Fibroblast of pulmonary artery (primary cell): ENCODE measurements at places on chromosomes 7 and 10.
A peak's percentile ranks its signal among the peaks of the same experiment; 100 is the strongest.

DNA sequence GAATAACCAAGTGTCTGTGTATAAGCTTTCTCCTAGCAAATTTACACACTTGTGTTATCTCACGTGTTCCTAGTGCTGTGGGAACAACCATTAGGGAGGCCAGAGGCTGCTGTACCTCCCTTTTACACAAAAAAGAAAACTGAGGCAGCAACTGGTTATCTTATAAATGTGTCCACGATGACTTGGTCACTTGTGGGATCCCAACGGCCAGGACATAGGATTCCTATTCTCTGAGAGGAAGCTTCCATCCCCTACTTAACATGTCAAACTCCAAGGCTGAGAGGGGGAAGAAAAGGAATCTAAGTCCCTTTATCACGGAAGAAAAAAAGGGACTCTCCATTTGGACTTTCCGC, 484 bp downstream of the ZNF438 start:
- DNase-seq = no peak

GRCh38 chr10:115860182-115861107, 412.6 kb downstream of the GFRA1 start:
- no peak for DNase-seq

GRCh38 chr7:77935652-77936348, 137.2 kb downstream of the PHTF2 start:
- DNase-seq = peak; percentile 25

DNA sequence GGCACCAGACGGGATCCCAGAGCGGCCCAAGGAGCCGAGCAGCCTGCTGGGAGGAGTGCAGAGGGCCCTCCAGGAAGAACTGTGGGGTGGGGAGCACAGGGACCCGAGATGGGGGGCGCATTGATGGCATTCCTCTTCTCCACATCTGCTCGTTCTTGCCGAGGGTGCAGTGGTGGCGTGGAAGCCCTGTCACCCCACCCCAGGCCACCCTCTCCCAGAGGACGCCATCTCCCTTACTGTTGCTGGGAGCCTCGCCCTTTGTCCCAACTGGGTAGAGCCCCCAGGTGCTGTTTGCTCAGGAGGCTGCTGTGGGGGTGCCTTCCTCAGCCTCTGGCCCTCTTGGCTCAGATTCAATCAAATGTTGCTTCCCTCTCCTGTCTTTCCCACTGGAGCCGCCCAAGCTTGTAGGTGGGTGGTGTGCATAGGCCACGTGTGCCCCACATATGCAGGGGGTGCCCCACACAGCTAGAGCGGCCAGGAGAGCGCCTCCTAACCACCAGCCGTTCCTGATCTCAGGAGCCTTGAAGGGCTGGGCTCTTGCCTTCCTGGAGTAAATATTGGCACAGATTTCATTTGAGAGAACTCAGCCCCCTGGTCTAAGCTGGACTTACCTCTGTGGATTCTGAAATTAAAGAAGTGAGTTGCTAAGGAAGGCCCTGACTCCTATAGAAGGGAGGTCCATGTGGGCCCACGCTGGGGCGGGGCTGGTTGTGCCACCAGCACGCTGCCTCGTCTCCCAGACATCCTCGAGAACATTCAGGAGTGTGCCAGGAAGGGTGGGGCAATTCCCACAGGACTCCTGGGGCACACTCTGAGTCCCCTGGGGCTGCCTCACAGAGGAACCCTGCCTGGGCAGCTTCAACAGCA, 39.2 kb downstream of the ZNF467 start:
- DNase-seq = no peak

DNA sequence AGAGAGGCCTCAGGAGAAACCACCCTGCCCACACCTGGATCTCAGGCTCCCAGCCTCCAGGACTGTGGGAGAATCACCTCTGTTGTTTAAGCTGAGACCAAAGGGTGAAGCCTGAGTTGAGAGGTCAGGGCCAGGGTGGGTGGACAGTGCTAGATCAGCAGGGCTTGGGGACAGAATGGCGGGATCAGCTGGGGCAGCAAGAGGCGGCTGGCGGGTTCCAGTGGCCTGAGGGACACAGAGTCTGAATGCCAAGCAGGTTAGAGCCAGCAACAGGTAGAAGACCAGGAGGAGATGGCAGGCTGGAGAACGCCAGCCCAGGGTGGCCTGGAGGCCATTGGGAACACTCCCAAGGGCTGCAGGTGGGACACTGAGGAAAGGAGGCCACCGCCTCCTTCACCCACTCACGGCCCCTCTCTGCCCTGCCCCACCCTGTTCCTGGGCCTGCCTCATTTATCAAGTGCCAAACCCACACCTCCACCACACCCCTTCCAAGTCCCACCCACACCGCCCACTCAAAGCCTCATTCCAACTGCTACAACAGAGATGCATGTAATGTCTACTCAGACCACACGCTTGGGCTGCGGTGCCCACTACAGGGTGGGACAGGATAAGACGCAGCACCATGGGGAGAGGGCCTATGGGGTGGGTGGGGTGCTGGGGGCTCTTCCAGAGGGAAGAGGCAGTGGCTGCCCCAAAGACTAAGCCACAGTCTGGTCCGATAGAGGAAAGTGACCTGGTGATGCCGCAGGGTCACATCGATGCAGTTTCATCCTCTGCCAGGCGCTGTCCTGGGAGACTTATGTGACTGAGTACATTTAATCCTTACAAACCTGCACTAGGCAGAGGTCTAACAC, 173.9 kb downstream of the TNS3 start:
- no peak for DNase-seq

DNA sequence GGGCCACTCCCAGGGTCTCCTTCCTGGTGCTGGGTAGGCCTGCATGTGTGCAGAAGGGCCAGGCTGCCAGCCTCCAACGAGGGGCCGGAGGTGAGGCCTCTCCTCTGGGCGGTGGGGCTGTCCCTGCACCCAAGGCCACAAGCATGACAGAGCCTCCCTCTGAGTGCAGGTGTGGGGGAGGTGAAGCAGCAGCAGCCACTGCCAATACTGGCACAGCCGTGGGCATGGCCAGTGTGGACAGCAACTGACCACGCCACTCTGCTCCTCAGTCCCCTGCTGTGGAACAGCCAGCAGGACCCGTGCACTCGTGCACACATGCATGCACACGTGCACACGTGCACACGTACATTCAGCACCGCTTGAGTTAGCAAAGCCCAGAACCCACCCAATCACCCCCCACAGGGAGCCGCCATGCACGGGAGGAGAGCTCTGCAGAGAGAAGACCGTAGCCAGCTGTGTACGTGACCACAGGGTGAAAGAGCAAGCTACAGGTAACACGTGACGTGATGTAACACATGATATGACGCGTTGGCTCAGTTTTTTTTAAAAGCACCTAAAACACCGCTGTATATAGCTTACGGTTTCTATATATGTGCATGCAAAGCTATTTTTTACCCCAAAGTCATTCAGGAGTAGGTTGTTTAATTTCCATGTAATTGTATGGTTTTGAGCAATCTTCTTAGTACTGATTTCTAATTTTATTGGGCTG, 23.1 kb downstream of the PAPOLB start:
- DNase-seq = no peak

- no peak for DNase-seq
Observed at GRCh38 chr10:89494068-89494467, 41.3 kb downstream of the SLC16A12 start.

DNA sequence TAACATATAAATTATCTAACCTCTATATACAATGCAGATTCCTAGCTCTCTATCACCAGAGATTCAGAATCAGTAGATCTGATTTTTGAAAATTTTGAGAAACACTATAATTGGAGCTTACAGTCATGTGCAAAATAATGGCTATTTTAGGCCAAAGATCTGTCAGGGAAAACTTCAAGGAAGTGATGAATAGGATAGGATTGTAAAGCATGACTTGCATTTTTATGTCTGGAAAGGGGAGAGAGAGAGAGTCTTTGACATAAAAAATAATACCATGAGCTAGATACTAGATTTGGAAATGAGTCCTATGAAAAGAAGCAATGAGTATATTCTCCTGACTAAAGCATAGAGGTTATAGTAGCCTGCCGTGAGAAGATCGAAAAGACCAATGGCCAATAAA, 181.1 kb downstream of the SDHAF3 start:
- peak; percentile 62 for DNase-seq

DNA sequence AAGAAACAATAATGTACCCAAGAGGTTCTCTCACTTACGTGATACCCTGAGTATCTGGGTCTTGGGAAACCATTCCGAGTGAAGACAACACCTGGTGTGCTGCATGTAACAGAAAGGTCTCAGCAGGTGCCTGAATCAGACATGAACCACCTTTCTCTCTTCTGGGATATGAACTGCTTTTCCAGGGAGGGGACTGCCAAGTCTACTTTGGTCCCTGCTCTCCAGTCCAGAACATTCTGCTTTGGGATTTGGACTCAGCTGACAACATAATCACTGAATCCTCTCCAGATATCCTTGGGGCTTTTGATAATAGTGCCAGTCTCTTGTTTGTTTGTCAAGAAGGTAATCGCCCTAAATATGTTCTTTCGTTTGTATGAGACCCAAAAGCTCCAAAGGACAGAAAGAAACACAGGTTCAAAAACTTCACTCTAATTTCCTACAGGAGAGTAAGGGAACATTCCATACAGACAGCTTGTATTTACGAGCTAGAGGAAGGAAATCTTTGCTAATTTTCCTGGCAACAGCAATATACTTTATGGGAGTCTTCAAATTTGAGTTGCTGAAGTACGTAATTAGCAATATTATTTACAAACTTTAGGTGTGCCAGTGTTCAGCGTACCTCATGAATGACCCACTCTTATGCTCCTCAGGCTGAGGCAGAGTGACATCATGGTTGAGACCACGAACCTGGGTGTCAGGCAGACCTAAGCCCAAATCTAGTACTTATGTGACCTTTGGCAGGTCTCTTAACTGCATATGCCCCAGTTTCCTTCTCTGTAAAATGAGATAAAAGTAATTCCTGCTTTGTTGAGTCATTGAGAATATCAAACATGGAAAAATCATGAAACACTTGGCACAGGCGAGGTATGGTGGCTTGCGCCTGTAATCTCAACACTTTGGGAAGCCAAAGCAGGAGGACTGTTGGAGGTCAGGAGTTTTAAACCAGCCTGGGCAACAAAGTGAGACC, 5.4 kb downstream of the ABLIM1 start:
- no peak for DNase-seq

- no peak for DNase-seq
Observed at GRCh38 chr7:148261996-148262688, 328.4 kb upstream of the C7orf33 start.

DNA sequence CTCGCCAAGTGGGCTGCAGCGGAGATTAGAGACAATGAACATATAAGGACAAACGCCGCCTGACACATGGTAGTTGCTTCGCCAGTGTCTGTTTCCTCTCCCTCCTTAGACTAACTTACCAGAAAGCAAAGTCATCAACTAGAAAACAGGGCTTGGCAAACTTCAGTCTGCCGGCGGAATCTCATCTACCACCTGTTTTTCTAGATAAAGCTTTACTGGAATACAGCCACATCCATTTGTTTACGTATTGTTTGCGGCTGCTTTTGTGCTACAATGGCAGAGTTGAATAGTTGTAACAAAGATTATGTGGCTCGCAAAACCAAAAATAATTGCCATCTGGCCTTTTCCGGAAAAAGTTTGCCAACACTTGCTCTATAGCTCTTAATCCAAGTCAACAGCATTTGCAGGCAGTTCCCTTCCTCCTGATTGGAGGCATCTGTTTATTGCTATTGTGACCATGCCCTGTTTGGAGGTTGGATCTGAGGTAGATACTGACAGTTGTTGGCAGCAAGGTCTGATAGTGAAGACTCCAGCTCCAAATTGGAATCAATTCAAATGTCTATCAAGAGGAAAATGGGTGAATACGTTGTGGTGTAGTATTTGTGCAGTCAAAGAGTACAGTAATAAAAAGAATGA, 260.6 kb downstream of the POU6F2 start:
- no peak for DNase-seq
